ENCODE measurements at places on chromosomes 4 and X.

GRCh38 chr4:41360921-41361793, 104.4 kb downstream of the UCHL1 start:
- DNase-seq, result peak; percentile 36

DNA sequence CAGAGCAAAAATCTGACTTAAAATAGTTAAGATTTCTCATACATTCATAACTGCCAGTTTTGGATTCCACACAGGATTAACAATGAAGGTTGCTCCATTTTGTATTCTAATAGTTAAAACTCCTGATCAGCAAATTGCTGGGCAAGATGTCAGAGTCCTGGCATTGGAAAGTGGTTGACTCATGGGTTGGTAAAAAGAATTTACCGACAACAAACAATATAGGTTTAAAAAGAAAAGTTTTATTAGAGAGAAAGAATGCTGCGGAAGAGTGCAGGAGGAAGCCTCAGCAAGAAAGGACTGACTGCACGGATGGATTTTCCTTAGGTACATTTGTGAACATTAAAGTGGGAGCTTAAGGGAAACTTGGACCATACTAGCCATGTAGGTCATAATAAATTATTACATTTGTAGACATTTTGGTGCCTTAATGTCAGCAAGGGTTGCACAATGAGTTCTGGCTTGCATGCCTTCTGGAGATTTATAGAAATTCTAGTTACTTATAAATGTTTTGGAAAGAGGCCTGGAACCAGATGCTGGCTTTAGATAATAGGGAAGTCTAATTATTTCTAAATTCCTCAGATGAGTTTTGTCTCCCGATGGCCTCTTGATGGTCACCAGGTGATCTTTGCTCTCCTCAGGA, 25.4 kb upstream of the IL2 start:
- no peak for DNase-seq

DNA sequence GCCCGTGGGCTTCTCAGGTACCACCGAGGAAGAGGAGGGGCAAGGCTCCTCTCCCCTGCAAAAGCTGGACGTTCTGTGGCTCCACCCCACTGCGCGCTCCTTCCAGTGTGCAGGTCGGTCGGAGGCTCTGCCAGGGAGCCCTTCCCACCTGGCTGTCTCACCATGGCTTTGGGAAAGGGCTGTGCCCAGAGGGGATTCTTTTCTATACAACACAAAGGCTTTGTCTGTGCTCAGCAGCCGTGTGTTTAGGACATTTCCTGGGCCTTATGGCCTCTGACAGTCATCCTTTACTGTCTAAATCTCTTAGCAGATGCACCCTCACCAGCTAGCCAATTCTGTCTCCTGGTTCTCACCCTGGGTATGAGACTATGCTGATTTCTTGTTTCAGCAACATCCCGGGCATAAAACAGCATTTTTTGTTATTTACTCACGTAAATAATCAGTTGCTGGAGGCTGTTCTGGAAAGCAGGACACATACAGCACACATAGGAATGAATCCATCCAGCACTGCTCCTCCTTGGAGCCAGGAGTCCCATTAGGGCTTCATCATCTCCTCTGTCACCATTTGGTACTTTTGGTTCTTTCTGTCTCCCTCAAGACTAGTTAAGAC, 20.4 kb upstream of the ATXN3L start:
- DNase-seq, result no peak

DNA sequence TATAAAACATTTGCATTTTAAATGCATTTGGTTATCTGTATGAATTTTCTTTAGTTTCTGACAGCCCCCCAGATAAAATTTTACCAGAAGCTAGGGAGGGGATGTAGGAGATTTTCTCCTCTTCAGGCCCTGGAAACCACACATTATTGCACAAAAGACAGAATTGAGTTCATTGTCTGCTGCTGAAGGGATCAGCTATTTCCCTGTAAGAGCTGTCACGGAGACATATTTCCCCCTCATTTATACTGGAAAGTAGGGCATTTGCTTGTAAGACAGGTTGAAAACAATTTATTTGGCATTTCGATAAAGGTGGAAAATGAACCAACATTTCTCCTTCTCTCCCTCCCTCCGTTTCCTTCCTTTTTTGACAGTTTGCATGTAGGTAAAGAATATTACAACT, 241.3 kb upstream of the LCORL start:
- DNase-seq, result no peak

GRCh38 chr4:112213091-112213490, 18.5 kb upstream of the AP1AR start:
- no peak for DNase-seq

GRCh38 chrX:153440556-153441135, 5.2 kb downstream of the TREX2 start:
- DNase-seq, result no peak

DNA sequence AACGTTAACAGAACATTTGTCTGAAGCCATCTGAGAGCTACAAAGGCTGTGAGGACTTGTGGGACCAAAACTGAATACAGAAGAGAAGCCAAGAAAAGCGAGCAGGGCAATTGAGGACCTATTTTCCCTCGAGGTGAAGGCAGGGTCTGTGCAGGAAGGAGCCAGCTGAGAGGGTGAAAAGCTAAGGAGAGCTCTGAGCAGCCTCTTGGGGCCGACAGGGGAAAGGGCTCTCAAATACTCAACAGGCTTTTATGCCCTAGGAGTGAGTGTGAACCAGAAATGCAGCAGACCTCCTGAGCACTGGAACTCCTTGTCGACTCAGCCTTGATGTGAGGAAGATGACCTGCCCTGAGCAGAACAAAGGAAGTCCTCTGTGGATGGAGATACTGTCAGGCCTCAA, 54.2 kb downstream of the C4orf50 start:
- no peak for DNase-seq

GRCh38 chrX:77446029-77446585, 1.1 kb upstream of the FGF16 start:
- no peak for DNase-seq

DNA sequence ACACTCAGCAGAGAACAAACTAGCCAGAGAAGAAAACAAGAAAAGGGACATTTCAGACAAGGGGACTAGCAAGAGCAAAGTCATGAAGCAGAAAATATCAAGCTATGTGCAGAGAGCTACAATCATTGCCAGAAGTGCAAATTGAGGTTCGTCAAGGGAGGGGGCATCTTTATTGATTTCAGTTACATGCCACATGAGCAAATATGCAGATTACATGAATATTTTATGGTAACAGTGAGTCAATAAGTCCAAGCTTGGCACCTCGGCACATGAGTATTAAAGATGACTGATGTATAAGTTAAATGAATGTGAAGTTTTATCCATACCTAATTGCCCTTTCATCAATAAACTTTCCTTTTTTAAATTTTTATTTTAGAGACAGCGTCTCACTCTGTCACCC, 238.1 kb upstream of the DIAPH2 start:
- no peak for DNase-seq

DNA sequence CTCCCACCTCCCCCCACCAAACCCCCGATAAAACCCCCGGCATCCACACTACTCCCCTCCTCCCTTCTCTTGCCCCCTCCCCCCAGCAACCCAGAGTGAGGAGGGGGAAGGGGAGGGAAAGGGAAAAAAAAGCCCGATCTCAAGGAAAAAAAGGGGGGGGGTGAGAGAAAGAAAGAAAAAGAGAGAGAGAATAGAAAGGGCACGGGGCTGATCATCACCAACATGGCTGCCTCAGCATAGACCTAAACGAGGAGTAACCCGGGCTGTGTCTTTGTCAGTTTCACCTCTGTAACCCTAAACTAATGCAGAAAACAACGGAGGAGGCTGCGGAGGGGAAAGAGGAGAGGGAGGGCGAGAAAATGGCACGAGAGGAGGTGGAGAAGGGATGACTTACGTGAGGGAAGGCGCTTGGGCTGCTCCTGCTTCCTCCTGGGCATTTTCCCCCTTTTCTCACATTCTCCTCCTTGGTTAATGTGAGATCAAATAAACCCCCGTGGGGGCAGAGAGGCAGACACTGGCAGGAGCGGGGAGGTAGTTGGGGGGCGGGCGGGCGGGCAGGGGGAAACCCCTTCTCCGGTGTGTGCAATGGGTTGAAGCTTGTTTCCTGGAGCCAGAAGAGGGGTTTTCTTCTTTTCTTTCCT, 532 bp downstream of the ZNF827 start:
- DNase-seq, result peak; percentile 31

DNA sequence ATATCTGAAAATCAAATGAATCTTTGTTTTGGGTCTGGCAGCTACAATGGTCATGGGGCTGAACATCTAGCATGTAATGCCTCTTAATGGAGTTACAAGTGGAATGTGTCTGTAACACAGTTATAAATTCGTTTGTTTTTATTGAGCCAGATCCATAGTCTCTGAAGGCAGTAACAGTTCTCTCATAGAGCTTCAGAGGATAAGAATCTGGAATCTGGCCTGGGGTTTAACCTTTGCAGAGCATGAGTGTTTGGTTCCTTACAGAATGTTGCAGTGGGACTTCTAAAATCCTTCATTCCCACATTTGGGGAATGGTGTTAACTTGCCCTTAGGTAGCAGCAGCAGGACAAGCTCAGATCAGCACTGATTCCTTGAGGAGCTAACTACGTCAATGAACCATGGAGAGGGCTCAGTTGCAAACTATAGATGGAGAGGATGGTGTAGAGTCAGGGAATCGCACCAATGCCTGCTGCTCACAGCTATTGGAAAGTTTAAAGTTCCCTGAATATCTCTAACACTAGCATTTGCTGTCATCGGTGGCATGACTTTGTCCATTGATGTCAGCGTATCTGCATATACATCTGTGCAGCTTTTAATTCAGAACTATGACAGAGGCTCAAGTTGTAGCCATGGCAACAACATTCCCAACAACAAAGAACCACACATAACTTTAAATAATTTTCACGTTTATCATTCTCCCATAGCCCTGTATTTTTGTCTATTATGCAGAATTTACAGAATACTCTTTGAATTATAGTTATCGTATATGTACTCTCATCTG, 72.2 kb downstream of the RASGEF1B start:
- DNase-seq, result no peak

DNA sequence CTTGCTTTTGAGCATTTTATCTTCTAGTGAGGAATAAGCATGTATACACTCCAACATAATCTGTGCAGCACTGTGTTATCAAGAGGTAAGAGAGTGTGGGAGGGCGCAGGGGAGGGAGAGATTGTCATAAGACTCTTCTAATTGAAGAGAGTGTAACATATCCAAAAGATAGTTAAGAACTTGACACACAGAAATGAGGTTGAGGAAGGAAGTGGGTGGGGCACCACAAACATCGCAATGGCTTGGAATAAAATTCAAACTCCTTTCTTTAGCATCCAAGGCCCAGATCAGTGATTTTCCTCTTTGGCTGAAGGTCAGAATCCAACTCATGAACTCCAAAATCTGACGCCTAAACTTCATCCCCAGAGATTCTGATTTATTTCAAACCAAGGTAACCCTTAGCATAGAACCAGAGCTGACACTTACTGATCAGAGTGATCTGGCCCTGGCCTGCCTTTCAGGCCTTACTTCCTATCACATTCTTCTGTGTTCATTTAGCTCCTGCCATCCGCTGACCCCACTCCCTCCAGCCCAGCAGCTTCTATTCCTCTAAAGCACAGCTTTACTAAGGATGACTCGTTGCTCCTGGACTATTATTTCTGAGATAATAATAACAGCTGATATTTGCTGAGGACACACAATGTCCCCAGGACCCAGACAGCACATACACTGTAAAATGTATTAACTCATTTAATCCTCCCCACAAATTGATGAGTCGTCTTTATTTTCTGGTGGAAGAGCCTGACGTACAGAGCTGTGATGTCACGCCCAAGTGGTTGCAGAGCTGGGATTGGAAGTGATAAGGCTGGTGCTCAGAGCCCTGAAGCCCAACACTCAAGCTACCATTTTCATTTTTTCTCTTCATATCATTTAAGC, 10.6 kb upstream of the CTSO start:
- DNase-seq, result no peak

DNA sequence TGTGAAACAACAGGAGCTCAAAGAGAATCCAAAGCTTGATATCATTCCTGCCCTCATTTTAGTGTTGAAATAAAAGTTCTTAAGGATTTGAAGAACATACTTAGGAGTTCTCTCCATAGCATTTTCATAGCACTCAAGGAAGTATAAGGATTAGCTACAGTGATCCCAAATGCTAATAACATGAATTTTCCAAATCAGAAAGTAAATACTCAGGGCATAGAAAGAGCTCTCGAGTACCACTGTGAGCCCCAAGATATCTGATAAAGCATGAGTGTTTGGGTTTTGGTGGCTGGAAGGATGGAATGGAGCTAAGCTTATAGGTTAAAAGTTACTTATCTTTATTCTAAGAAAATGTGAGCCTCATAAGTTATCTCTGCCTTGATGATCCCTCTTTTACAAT, 584.9 kb downstream of the KCNIP4 start:
- DNase-seq, result no peak

DNA sequence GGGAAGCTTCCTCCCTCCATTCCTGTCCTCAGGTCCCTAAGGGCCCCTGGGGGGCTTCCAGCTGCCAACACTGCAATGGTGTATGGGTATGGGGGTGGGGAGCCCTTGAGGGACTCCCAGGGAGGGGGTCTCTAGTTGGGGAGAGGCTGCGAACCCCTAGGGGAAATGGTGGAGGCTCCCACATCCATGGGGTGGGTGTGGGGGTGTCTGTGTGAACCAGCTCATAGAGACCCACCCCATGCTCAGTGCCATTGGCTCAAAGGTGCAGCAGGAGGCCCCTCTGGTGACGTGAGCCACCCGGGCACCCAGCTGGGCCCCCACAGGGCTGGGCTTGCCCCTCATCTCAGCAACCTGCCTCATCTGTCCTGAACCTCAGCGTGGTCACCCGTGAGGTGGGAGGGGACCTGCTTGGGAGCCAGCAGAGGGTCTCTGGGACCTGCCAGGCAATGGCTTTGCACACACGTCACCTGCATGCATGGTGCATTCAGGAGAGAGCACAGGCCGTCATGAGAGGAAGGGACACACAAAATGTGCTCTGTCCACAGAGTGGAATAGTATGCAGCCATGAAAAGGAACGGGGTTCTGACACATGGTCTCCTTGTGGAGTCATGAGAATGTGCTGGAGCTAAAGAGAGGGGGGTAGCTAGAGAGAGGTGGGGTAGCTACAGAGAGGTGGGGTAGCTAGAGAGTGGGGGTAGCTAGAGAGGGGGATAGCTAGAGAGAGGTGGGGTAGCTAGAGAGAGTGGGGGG, 22.7 kb upstream of the PLCXD1 start:
- no peak for DNase-seq

Data from kidney glomerular epithelial cell (primary cell).